ENCODE measurements at places on chromosomes 7 and 10. TPM values are rescaled to one million over a fixed set of nuclear protein-coding genes. Genes with fewer than 3 reads are reported as not detected.

The CACNB2 gene
- total RNA-seq = not detected

The NEUROD6 gene
- total RNA-seq = not detected

DNA sequence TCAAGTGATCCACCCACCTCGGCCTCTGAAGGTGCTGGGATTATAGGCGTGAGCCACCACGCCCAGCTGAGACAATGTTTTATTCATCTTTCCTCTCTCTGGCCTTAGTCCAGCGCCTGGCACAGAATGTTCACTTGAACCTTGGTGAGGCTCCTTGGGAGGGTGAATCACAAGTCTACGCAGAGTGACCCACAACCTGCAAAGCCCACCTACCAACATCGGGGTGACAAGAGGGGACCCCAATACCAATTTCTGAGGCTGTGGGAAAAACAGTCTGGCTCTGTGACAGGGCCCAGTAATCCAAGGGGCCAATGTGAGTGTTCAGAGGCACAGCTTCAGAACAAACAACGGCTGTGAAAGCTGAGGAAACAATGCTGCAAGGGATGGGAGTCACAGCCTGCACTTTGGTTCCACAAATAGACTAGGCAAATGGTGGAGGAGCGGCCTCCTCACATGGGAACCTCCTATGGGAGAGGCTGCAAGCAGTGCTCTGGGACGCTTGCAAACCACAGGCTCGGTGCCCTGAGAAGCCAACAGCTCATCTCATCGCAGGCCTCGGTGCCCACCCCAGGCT is 5.6 kb upstream of the MALSU1 start:
- no peak overlapping the region for H3K27ac ChIP-seq
- no peaks in the 10 kb centered on the region for H3K36me3 ChIP-seq
- no peaks in the 10 kb centered on the region for H3K27me3 ChIP-seq
- DNase-seq = no peak

GRCh38 chr10:126930131-126930882 is 25.1 kb downstream of the DOCK1 start:
- DNase-seq = no peak
- H3K4me3 ChIP-seq = no peak overlapping the region
- H3K36me3 ChIP-seq = no peaks in the 10 kb centered on the region
- no peak overlapping the region for H3K27ac ChIP-seq
- no peaks in the 10 kb centered on the region for H3K4me1 ChIP-seq

- H3K27me3 ChIP-seq = no peaks in the 10 kb centered on the region
- no peak overlapping the region for H3K4me3 ChIP-seq
- H3K4me1 ChIP-seq = no peaks in the 10 kb centered on the region
- no peaks in the 10 kb centered on the region for H3K36me3 ChIP-seq
- no peak overlapping the region for H3K27ac ChIP-seq
These were observed 78.7 kb upstream of the SVIL start for GRCh38 chr10:29713450-29713849.

Data from natural killer cell (primary cell).